ENCODE measurements at places on chromosomes 2 and 18. TPM values are rescaled to one million over a fixed set of nuclear protein-coding genes. Genes with fewer than 3 reads are reported as not detected.

The TMEM37 gene
- 54.0 TPM for total RNA-seq

DNA sequence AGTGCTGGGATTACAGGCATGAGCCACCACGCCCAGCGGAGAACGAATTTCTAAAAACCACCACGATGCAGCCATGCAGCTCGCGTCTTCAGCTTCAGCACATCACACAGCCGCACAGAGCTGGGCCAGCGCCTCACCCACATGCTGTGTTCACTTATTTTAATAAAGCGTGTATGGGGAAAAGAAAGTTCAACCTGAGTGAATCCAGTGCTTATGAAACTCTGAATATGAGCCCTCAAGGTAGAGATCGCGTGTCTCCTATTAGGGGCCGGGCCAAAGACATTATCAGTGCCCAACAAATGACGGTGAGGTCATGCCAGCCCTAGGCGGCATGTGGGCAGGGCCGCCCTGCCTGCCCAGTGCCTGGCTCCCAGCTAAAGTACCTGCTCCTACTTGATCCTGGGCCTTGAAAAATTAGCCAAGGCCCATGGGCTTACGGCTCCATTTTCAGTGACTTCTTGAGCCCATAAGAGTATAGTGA is 44.3 kb downstream of the SPRED2 start:
- no peak for DNase-seq

- DNase-seq: no peak
Measured at GRCh38 chr18:24373328-24373727, 24.3 kb downstream of the OSBPL1A start.

The SLC11A1 gene
- 7.8 TPM for total RNA-seq

- DNase-seq: no peak
Measured at GRCh38 chr2:16661936-16662839, 3.4 kb downstream of the CYRIA start.

GRCh38 chr2:58667137-58667774 is 426.1 kb upstream of the FANCL start:
- no peak for DNase-seq

The C2orf72 gene
- 67.6 TPM for total RNA-seq

The MTCL1 gene
- total RNA-seq: 141 TPM

GRCh38 chr2:43736637-43737036 is 37.2 kb upstream of the DYNC2LI1 start:
- no peak for DNase-seq

DNA sequence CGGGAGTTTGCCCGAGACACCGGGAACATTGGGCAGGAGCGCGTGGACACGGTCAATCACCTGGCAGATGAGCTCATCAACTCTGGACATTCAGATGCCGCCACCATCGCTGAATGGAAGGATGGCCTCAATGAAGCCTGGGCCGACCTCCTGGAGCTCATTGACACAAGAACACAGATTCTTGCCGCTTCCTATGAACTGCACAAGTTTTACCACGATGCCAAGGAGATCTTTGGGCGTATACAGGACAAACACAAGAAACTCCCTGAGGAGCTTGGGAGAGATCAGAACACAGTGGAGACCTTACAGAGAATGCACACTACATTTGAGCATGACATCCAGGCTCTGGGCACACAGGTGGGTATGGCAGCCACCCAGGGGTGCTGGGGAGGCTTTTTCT is 73.8 kb upstream of the EML6 start:
- no peak for DNase-seq

The ANKRD30B gene
- 0.06 TPM for total RNA-seq

The PELI1 gene
- total RNA-seq: 45.6 TPM
